ENCODE measurements at places on chromosomes 7 and 10. TPM values are rescaled to one million over a fixed set of nuclear protein-coding genes. Genes with fewer than 3 reads are reported as not detected.

GRCh38 chr7:22980422-22980821, 33.5 kb downstream of the HYCC1 start:
- no peak overlapping the region for H3K27ac ChIP-seq
- no peak overlapping the region for H3K4me3 ChIP-seq
- peaks cover 9% of the 10 kb centered on the region for H3K36me3 ChIP-seq
- no peak for DNase-seq
- no peaks in the 10 kb centered on the region for H3K4me1 ChIP-seq

WDR11 gene
- 60.5 TPM for polyA plus RNA-seq

DNA sequence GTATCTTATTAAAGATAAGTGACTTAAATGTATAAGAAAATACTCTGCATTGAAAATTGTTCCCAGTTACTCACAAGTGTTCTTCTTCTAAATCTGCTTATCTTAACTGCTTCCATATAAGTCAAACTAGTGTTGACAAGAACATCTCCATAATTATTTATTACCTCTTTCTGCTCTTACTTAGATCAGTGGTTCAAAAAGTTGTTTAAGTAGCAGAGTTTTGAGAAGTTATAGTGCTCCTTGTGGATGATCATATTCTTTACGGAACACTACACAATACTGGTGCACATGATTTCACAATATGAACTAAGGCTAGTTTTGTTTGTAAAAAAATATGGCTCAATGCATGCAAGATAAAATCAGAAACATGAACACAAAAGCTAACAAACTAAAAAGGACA, 168.4 kb downstream of the SEMA3D start:
- H3K27me3 ChIP-seq, result no peaks in the 10 kb centered on the region
- no peaks in the 10 kb centered on the region for H3K36me3 ChIP-seq
- no peak overlapping the region for H3K27ac ChIP-seq

DNA sequence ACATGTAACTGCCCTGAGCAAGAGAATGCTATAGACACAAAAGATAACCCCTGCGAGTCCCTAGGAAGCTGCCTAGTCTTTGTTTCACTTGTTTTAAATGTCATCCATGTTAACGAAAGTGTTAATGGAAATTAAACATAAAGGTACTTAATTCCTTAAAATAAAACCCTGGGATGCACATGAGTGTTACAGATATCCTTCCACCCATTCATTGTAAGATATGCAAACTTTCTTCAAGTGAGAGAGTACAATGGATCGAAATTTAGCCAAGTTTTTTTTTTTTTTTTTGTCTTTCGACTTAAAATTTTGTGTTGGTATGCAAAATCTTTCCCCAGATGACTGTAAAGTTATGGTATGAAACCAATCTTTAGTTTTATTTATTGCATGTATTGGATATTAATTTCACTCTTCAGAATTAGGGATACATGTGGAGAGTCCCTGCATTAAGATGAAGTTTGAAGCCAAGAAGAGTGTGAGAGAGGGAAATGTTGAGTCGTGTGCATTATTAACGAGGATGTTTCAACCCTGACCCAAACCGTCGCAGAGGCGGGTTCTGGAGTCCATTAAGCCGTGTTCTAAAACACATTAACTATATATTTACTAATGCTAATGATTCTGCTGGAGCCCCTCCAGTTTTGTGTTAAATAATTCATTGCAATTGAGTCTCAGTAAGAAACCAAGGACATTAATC, 1.6 kb downstream of the CDK14 start:
- peaks cover 5% of the 10 kb centered on the region for H3K27me3 ChIP-seq
- no peak overlapping the region for H3K27ac ChIP-seq
- peaks cover 11% of the 10 kb centered on the region for H3K4me1 ChIP-seq
- no peak for DNase-seq

DNA sequence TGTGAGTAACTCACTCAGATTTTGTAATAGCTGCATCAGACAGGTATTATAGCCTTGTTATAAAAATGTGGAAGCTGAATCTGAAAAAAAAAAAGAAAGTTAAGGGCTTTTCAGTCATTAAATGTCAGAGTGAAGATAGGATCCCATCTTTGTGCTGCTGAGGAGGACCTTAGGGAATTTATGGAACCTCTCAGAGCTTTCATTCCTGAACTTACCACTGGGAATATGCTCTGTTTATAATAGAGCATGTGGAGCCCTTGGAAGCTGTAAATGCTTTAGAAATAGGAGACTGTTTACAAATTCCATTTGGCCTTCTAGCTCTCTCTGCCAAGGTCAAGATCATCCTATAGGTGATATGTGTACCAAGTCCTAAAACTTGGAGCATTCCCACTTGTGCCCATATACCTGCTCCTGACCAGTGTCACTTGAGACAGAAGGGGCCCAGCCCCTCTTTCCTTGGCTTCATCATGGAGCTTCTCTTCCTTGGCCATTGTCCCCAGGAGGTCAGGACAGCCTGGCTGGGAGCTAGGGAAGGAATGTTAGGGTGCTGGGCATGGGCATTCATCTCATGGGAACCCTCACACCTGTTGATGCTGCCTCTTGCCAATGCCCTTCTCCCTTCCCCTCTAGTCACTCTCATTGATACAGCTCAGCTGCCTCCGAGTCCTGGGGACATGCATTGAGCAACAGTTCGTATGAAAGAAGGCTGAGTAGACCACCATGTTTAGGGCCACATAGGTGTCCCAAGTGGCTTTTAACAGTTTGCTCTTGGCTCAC, 105.3 kb downstream of the LRRC18 start:
- H3K36me3 ChIP-seq, result no peaks in the 10 kb centered on the region
- no peak overlapping the region for H3K4me3 ChIP-seq
- no peak for DNase-seq
- H3K4me1 ChIP-seq, result no peaks in the 10 kb centered on the region
- H3K27ac ChIP-seq, result no peak overlapping the region

GRCh38 chr10:89115876-89116627, 91.1 kb downstream of the CH25H start:
- H3K4me1 ChIP-seq, result no peaks in the 10 kb centered on the region
- H3K27ac ChIP-seq, result no peak overlapping the region
- no peaks in the 10 kb centered on the region for H3K36me3 ChIP-seq
- peaks cover 5% of the 10 kb centered on the region for H3K27me3 ChIP-seq
- no peak overlapping the region for H3K4me3 ChIP-seq

DNA sequence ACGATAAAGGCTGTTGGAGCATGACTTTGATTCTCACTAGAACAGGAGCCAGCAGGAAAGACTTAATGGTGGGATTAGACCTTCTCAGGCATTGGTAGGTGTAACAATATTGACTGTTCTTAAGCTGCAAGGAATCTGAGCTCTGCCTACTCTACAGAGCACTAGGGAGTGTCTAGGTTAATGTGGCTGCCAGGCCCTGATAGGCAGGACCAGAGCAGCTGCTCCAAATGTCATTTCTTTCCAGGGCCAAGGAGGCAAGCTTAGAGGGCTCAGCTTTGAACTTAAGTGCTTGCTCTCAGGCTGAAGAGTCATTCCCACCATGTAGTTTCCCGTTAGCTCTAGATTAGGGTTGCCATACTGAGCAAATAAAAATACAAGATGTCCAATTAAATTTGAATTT, 96.8 kb downstream of the RAB18 start:
- H3K27ac ChIP-seq, result no peak overlapping the region
- DNase-seq, result no peak
- H3K4me3 ChIP-seq, result no peak overlapping the region
- no peaks in the 10 kb centered on the region for H3K36me3 ChIP-seq
- no peaks in the 10 kb centered on the region for H3K4me1 ChIP-seq
- H3K27me3 ChIP-seq, result no peaks in the 10 kb centered on the region

BPGM gene
- polyA plus RNA-seq, result 14.9 TPM

DNA sequence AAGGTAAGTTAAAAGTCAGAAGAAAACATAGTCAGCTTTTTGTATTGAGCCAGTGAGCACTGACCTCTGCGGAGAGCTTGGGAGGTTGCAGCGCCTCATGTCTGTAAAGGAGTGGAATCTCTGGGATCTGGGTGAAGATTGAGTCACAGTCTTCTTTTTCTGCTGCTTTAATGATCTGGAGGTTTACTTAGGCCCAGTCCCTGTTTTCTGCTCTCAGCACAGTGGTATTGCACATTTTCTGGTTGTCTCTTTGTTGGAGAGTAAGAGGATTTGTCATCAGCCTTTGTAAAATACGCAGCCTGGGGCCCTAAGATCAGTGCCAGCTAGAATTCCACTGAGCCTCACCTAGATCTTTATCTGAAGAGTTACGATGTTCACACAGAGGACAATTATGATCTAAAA, 58.3 kb upstream of the GJD4 start:
- peaks cover 40% of the 10 kb centered on the region for H3K36me3 ChIP-seq
- H3K4me1 ChIP-seq, result peaks cover 3% of the 10 kb centered on the region
- no peak overlapping the region for H3K4me3 ChIP-seq

- peaks cover 3% of the 10 kb centered on the region for H3K36me3 ChIP-seq
- H3K4me1 ChIP-seq, result peaks cover 33% of the 10 kb centered on the region
- DNase-seq, result no peak
- no peak overlapping the region for H3K27ac ChIP-seq
- H3K27me3 ChIP-seq, result no peaks in the 10 kb centered on the region
- H3K4me3 ChIP-seq, result peak overlapping the region; percentile 95
These were observed 1.3 kb downstream of the ZMIZ2 start for GRCh38 chr7:44749992-44750391.

NPSR1 gene
- polyA plus RNA-seq, result 0.16 TPM

DNA sequence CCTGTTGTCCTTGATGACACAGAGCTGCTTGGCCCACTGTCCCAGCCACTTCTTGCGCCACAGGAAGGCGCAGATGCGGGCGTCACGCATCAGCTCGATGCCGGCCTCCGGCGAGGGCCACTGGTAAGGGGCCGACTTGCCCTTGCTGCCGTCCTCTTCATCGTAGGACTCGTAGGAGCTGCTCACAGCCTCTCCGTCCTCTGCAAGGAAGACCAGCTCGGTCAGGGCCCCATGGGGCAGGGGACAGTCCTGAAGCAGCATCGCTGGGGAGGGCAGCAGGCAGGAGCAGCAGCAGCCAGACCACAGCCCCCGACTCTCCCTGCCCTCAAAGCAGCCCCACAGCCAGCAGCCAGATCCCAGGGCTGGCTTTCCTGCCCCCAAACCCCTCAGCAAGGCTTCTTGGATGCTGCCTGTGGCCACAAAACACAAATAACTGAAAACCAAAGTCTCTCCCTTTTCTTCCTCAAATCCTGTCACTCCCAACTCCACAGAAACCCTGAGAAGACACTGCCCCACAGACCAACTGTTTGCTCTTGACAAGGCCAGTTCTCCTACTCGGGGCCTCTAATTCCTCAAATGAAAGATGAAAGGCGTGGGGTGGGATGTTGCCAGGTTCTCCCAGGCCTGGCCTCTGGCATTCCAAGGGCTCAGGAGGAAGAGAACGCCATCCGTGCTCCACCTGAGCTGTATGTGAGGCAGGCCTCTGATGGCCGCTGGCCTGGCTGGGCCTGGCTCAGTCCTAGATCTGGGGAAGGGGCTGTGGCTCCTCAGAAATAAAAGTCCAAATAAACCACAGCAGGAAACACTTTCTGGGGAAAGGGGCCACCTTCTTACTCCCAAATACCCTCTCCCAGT, 76.7 kb downstream of the VWA2 start:
- no peaks in the 10 kb centered on the region for H3K36me3 ChIP-seq
- H3K4me1 ChIP-seq, result no peaks in the 10 kb centered on the region
- no peaks in the 10 kb centered on the region for H3K27me3 ChIP-seq
- DNase-seq, result no peak
- no peak overlapping the region for H3K27ac ChIP-seq

GRCh38 chr10:12689893-12690292, 311.6 kb downstream of the CCDC3 start:
- no peaks in the 10 kb centered on the region for H3K36me3 ChIP-seq
- H3K27ac ChIP-seq, result peak overlapping the region; percentile 15
- no peak overlapping the region for H3K4me3 ChIP-seq
- H3K27me3 ChIP-seq, result no peaks in the 10 kb centered on the region

GRCh38 chr10:33773253-33773573, 438.7 kb upstream of the NRP1 start:
- H3K4me3 ChIP-seq, result no peak overlapping the region
- no peak overlapping the region for H3K27ac ChIP-seq
- H3K27me3 ChIP-seq, result no peaks in the 10 kb centered on the region
- DNase-seq, result peak; percentile 16

DNA sequence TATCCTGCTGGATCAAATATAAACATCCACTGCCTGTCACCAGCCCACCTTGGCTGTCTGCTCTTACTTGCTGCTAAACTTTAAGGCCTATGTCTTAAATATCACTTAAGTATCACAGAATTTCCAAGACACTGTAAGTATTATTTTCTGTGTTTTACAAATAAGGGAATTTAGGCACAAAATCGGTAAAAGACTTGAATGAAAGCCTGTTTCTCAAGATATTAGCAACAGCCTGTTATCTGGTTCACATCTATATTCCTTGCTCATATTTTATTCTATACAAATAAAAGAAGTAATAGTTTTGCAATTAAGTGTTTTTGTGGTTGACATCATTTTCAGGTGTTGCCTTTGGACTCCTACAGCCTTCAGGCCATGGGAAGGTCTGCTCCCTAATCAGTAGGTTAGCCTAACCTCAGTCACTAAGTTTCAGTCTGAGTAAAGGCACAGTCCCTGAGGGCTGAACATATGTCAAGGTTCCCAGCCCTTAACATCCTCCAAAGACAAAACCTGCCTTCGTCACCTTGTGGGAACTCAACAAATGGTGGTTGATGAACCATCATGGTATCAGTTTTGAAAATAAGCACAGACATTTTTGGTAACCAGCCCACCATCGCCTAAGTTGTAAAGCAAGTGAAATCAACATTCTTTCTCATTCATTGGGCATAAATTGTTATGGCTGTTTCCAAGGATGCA, 127.1 kb downstream of the CREB5 start:
- no peaks in the 10 kb centered on the region for H3K36me3 ChIP-seq
- H3K4me3 ChIP-seq, result no peak overlapping the region
- no peak overlapping the region for H3K27ac ChIP-seq
- no peaks in the 10 kb centered on the region for H3K4me1 ChIP-seq

- no peak overlapping the region for H3K4me3 ChIP-seq
- no peaks in the 10 kb centered on the region for H3K27me3 ChIP-seq
- no peak for DNase-seq
- H3K27ac ChIP-seq, result no peak overlapping the region
- H3K4me1 ChIP-seq, result peaks cover 3% of the 10 kb centered on the region
These were observed 78.4 kb downstream of the SLC16A9 start for GRCh38 chr10:59631237-59631636.

GRCh38 chr7:28114056-28114455, 66.5 kb downstream of the JAZF1 start:
- H3K36me3 ChIP-seq, result no peaks in the 10 kb centered on the region
- no peak overlapping the region for H3K27ac ChIP-seq
- no peaks in the 10 kb centered on the region for H3K4me1 ChIP-seq
- no peak overlapping the region for H3K4me3 ChIP-seq
- H3K27me3 ChIP-seq, result no peaks in the 10 kb centered on the region

DNA sequence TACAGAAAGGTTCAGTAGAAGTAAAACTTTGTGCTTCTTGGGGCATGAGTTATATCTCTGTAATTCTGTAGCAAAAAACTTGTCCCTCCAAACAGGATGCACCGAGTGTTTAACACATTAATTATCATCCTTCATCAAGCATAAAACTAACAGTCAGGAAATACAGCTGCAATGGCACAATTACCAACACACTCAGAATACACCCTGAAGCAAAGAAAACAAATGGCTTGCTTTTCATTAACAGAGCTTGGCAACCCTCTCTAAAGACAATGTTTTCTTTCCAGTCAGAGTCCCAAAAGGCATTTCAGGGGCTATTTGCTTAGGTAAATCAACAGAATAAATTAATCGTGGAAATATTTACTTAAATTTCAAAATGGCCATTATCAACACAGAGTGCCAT, 107.7 kb downstream of the ICA1 start:
- no peak overlapping the region for H3K27ac ChIP-seq
- H3K36me3 ChIP-seq, result peaks cover 8% of the 10 kb centered on the region
- H3K27me3 ChIP-seq, result no peaks in the 10 kb centered on the region

ANKRD7 gene
- polyA plus RNA-seq, result 0.45 TPM

TRIM24 gene
- 35.8 TPM for polyA plus RNA-seq

SFTPA1 gene
- polyA plus RNA-seq, result not detected

- H3K4me1 ChIP-seq, result peaks cover 20% of the 10 kb centered on the region
- peak; percentile 56 for DNase-seq
- no peak overlapping the region for H3K27ac ChIP-seq
- H3K36me3 ChIP-seq, result no peaks in the 10 kb centered on the region
These were observed 8.4 kb upstream of the LFNG start for GRCh38 chr7:2510909-2511768.
